NCI-H1105 treated with DMSO at 0.1 percent for 48 hours (cell line): ENCODE measurements at places on chromosomes 4 and X.

DNA sequence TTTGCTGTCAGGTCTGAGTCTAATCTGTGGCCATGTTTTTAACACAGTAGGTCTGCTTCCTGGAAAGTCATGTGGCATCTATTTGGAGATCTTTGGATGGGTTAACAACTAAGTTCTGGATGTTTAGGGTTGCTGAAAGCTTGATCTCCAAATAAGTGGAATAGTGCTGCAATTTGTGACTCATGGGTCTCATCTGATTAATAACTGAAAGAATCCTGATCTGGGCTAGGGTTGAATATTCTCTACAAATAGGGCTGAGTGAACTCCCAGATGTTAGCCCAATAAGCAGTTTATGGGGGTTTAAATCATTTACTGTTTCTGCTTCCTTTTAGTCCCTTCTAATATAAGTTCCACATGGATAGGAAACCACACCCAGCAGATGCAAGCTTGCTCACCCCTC is 23.1 kb downstream of the CT47C1 start:
- DNase-seq = no peak

GRCh38 chr4:24690436-24690835 is 104.9 kb upstream of the SOD3 start:
- no peak for DNase-seq

DNA sequence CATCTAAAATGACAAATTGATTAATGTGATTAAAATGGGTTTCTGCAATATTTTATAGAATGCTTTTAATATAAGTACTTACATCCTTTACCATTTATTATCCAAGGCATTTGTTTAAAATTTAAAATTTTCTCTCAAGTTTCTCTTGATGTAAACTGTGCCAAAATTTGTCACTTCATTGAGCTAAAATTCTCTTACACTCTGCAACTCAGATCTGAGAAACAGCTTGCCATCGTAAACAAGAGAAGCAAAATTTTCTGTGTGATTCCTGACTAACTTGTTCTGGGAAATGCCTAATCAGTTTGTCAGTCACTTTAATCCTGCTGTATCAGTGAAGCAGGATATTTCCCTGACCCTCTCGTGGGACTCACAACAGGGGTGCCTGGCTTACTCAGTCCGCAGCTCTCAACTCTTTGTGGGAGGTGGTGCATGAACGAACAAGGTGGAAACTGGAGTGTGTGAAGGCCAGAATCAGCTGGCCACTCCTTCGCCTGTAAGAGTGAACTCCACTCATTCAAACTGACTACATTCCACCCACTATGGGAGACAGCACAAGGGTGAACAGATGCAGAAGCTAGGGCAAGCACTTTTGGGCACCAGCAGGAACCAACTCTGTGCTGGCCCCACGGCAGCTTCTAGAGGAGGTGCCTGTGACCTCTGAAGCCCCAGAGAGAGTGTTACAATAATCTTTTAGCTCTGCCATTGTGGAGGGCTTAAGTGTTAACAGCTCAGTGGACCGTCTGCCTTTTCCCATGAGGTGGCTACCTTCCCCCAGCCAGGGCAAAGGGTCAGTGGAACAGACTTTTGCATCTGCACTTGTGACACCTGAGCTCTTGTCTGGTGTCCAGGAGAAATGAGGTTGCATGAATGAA is 349.4 kb downstream of the FAT4 start:
- no peak for DNase-seq

GRCh38 chr4:26131711-26132110 is 189.1 kb upstream of the RBPJ start:
- no peak for DNase-seq

- no peak for DNase-seq
Measured at GRCh38 chr4:159445692-159446091, 342.8 kb downstream of the RAPGEF2 start.

- peak; percentile 60 for DNase-seq
Measured at GRCh38 chr4:173057442-173057841, 111.2 kb upstream of the GALNT7 start.
